ENCODE measurements at places on chromosomes 3 and 15.

DNA sequence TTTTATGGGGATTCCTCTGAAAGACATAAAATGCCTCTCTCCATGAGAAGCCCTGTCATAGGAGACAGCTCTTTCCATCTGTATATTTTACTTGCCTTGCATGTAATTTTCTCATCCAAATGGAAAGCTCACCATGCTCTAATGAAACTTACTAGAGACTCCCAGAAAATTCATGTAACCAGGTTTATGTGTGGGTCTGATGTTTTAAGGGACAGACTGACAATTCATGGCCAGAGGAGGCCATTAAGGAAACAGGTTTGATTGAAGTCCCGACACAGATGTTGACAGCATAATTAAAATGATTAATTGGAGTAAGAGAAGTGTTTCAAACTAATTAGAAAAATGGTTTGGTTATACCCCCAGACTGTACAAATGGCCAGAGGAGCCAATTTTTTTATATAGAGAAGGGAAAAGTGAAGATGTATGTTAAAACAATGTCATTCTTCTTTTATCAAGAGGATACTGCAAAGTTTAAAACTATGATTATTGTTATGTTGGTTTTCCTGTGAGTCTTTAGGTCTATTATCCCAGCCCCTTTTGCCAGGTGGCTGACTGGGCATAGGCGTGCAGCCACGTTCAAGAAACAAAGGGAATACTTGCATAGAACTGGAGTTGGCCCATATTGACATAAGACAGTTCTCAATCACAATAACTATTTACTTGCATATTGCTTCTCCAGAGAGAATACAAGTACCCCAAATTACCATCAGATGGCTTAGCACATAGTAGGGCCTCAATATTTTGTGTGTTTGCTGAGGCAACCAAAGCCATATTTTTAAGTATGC, 64.8 kb downstream of the RBMS3 start:
- no peak for DNase-seq

DNA sequence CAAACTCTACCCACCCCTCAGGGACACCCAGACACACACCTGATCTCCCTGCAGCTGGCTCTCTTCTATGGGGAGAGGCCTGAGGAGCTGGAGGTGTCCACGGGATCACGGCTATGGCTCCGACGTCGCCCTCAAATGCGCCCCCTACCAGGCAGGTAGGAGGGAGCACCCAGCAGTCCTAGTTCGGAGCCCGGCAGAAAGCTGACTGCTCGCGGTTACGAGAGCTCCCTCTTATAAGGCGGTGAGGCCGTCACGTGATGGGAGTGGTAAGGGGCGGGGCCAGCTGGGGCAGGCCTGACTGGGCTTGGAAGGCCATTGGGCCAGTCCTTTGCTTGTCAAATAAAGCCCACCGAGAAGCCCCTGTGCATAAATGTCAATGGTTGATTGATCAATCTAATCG, at the start of gene PRR20G:
TSS of gene PRR20G (minus strand) at position 207 of the 400 bp plus-strand sequence. CDS start 681 bp downstream, outside the sequence.
- no peak for DNase-seq

DNA sequence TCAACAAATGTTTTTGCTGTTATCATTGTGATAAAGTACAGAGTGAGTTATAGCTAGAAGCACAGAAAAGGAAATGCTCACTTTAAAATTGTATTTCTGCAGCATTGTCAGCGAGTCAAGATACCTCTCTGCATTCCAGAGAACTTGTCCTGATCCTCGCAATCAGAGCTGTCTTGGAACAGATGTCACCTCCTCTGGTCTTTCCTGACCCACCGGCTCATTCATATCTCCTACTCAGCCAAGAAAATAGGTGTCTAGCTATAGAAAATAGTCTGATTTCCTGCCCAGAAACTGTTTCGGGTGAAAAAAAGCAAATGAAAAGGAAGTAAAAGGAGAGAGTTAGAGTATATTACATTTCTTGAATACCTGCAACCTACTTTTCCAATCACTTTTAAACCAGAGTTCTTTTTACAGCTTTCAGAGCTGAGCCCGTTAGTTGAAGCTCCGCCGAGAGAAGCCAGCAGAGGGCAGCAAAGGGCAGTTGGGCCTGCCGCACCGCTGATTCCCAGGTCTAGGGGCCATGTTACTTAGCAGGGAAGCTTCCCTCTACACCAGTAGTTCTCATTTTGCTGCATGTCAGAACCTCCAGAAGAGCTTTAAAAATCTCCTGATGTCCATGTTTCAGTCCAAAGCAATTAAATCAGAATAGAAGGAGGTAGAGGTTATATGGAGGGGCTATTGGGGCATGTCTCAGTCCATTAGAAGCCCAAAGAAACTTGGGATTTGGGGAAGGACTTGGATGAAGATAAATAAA, 185.7 kb upstream of the THRB start:
- DNase-seq = peak; percentile 10

DNA sequence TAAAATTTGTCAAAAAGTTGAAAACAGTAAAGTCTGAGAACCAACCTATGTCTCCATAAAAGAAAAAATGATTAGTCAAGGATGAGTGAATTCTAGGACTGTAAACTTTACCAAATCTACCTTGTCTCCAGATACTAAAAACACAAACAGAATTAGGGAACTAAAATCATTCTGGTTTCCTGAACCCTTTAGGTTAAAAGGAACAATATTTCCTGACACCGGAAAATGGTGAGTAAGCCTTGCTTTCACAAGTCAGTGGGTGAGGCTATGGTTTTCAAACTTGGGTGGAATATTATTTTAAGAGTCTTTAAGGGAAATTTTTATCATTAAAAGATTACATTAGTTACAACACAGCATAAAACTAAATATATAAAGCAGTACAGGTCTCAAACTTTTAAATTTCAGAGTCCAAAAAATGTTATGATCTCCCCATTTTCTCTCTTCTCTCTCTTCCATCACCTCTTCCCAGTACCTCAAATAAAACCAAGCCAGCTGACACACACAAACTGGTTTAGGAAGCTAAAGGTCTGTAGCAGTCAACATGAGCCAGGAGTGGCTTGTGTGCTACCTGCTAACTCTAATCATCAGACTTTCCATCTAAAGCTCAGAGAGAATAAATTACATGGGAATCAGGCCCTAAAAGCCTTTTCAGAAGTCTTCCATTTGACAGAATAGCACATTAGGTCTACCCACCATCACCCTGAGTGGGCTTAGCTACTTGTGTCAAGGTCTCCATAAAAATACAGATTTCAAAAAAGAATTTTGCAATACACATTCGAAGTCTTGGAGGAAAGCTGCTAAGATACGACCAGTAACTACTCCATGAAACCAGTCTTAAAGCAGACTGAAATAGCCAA, 2.2 kb downstream of the SLC12A6 start:
- no peak for DNase-seq

Data from NCI-H1694 (cell line).